Activated T-cell treated with anti-CD3 and anti-CD28 coated beads, Interleukin-2, amount 50 U/mL, for 24 hours (primary cell): ENCODE measurements at places on chromosomes 12 and 14.

- H3K36me3 ChIP-seq, result peaks cover 1% of the 10 kb centered on the region
- H3K27me3 ChIP-seq, result no peaks in the 10 kb centered on the region
- H3K4me1 ChIP-seq, result peaks cover 58% of the 10 kb centered on the region
- DNase-seq, result no peak
- peak overlapping the region; percentile 95 for H3K27ac ChIP-seq
- H3K4me3 ChIP-seq, result peak overlapping the region; percentile 59
These were observed 99.8 kb downstream of the PTGER2 start for GRCh38 chr14:52413729-52414408.

GRCh38 chr12:40032433-40033241 is 73.2 kb downstream of the SLC2A13 start:
- no peaks in the 10 kb centered on the region for H3K27me3 ChIP-seq
- H3K27ac ChIP-seq, result no peak overlapping the region
- H3K36me3 ChIP-seq, result no peaks in the 10 kb centered on the region
- H3K4me3 ChIP-seq, result no peak overlapping the region

GRCh38 chr12:116040402-116040801 is 237.1 kb downstream of the MED13L start:
- no peak for DNase-seq
- H3K27me3 ChIP-seq, result no peaks in the 10 kb centered on the region
- no peak overlapping the region for H3K27ac ChIP-seq
- H3K4me3 ChIP-seq, result no peak overlapping the region
- H3K4me1 ChIP-seq, result peaks cover 39% of the 10 kb centered on the region

DNA sequence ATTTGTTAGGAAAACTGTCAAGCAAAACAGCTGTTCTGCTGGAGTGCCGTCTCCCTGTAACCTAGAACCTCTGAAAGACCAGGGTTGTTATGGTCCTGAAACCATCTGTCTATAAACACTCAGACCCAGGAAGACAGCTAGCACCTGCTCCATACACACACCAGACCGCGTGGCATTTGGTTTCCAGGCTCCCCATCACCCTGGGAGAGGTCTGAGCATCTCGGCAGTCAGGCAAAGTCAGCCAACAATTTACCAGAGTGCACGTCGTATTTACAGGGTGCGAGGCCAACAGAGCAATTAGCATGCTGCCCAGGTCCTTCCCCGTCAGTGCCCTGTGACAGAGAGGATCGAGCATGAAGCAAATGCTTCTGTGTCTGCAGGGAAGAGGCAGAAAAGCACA is 272.5 kb downstream of the SLC15A4 start:
- no peaks in the 10 kb centered on the region for H3K4me1 ChIP-seq
- H3K27ac ChIP-seq, result no peak overlapping the region
- H3K27me3 ChIP-seq, result no peaks in the 10 kb centered on the region
- no peak overlapping the region for H3K4me3 ChIP-seq
- no peak for DNase-seq
- no peaks in the 10 kb centered on the region for H3K36me3 ChIP-seq

GRCh38 chr14:85399186-85399585 is 130.8 kb upstream of the FLRT2 start:
- H3K27me3 ChIP-seq, result no peaks in the 10 kb centered on the region
- H3K4me3 ChIP-seq, result no peak overlapping the region
- H3K4me1 ChIP-seq, result no peaks in the 10 kb centered on the region

DNA sequence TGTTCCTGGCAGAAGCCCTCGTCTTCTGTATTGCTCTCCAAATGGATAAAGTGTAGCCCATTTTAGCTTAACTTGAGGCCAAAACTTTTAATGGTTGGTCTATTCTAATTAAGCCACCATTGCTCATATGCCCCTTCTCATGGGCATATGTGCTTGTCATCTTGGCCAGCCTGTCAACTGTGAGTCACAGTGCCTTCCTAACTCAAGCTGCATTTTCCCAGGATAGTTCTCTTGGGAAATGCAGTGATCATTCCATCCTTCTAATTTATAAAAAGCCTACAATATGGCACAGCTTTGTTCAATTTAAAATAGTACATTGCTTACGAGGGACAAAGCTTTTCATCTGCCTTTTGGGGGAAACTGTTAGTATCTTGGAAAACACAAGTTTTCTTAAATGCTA is 6.6 kb downstream of the PTHLH start:
- H3K27ac ChIP-seq, result no peak overlapping the region
- peaks cover 25% of the 10 kb centered on the region for H3K4me1 ChIP-seq
- peaks cover 78% of the 10 kb centered on the region for H3K27me3 ChIP-seq
- H3K4me3 ChIP-seq, result no peak overlapping the region
- H3K36me3 ChIP-seq, result no peaks in the 10 kb centered on the region

DNA sequence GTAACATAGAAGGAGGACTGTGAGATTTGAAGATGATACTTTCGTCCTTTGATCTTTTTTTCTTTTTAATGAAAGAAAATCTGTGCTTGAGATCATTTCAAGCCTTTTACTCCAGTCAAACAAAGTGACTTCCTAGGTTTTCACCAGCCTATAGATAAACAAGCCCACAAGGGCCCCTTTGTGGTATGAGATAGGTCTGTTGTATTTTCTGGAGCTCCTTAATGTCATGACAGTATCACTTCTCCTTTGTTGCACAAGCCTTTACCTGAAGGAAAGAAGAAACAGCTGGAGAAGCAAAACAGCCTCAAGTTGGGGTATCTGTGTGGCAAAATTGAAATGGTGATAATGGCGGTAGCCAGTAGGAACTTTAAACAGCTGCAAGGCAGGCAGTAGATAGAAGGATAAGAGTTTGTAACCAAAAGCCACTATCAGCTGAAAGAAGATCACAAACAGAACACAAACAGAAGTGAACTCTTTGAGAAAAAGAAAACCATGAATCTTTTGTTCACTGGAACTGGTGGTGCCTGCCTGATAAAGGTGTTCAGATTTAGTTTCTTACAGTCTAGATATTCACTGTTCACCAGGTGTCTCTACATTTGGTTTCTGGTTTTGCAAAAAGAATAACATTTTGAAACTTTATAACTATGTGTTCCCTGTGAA is 96.8 kb downstream of the LGR5 start:
- H3K36me3 ChIP-seq, result no peaks in the 10 kb centered on the region
- no peaks in the 10 kb centered on the region for H3K4me1 ChIP-seq
- no peak for DNase-seq
- no peak overlapping the region for H3K27ac ChIP-seq
- no peak overlapping the region for H3K4me3 ChIP-seq

- H3K36me3 ChIP-seq, result no peaks in the 10 kb centered on the region
- H3K4me1 ChIP-seq, result no peaks in the 10 kb centered on the region
- no peak overlapping the region for H3K4me3 ChIP-seq
- H3K27me3 ChIP-seq, result no peaks in the 10 kb centered on the region
- no peak for DNase-seq
- H3K27ac ChIP-seq, result no peak overlapping the region
These were observed 95.4 kb downstream of the TTC7B start for GRCh38 chr14:90720832-90721231.

DNA sequence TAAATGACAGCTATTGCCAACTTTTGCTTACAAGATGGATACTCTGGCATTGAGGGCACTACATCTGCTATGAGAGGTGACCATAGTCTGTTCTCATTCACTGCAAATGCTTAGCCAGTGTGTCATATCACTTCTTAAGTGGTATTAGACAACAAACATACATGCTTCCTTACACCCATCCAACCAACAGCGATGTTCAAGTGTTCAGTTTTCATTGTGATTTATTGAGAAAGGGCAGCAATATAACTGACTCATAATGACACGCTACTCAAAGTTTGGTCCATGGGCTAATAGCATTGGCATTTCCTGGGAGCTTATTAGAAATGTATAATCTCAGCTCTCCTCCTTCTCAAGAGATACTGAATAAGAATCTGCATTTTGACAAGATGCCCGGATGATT is 181.7 kb downstream of the NPAS3 start:
- H3K4me3 ChIP-seq, result no peak overlapping the region
- H3K4me1 ChIP-seq, result no peaks in the 10 kb centered on the region
- no peak for DNase-seq
- no peaks in the 10 kb centered on the region for H3K27me3 ChIP-seq

DNA sequence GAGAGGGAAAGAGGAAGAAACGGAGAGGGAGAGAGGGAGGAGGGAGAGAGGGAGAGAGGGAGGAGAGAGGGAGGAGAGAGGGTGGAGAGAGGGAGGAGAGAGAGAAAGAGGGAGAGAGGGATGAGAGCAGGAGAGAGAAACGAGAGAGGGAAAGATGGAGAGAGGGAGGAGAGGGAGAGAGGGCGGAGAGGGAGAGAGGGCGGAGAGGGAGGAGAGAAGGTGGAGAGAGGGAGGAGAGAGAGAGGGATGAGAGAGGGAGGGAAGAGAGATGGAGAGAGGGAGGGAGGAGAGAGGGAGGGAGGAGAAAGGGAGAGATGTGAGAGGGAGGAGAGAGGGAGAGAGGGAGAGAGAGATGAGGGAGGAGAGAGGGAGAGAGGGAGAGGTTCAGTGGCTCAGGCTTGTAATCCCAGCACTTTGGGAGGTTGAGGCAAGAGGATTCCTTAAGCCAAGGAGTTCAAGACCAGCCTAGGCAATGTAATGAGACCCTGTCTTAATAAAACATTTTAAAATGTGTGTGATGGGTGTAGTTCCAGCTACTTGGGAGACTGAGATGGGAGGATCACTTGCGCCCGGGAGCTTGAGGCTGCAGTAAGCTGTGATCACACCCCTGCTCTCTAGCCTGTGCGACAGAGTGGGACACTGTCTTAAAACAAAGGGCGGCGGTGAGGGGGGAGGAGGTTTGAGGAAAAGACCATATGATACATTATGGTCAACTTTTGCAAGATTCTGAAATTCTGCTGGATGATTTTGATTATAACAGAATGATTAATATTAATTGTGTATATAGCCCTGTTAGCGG is 21.3 kb upstream of the SNRPF start:
- H3K27ac ChIP-seq, result no peak overlapping the region
- DNase-seq, result no peak
- H3K4me1 ChIP-seq, result peaks cover 4% of the 10 kb centered on the region
- H3K36me3 ChIP-seq, result no peaks in the 10 kb centered on the region

- no peaks in the 10 kb centered on the region for H3K27me3 ChIP-seq
- peaks cover 18% of the 10 kb centered on the region for H3K4me1 ChIP-seq
- H3K4me3 ChIP-seq, result no peak overlapping the region
- peaks cover 14% of the 10 kb centered on the region for H3K36me3 ChIP-seq
- DNase-seq, result no peak
These were observed 48.4 kb downstream of the ANAPC7 start for GRCh38 chr12:110355073-110355472.

GRCh38 chr12:120265473-120266179 is at the start of gene PXN:
Gene PXN (minus strand): TSS chr12:120265730. CDS start chr12:120265629, 101 bp downstream.
- DNase-seq, result peak; percentile 94
- peak within 1 kb of the TSS; percentile 94 for H3K27ac ChIP-seq
- peaks cover 45% of the 10 kb centered on the region for H3K4me1 ChIP-seq

DNA sequence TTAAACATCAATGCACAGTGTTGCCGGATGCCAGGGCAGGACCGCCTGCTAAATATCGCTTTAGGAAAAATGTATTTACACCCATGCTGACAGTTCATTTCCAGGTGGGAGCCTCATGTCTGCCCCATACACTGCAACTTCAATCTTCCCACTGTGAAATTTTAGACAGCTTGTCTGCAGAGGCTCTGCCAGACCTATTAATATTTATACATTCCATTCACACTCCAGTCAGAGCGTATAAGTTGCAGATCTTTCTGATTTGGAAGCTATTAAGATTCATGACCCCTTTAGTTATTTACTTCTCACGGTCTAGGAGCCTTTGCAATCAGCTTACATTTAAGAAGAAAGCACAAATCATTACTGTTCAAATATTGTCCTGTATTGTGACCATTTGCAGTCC is 357.4 kb downstream of the ATP23 start:
- no peak overlapping the region for H3K4me3 ChIP-seq
- H3K27ac ChIP-seq, result no peak overlapping the region
- H3K27me3 ChIP-seq, result peaks cover 16% of the 10 kb centered on the region
- DNase-seq, result no peak
- H3K36me3 ChIP-seq, result no peaks in the 10 kb centered on the region
- H3K4me1 ChIP-seq, result no peaks in the 10 kb centered on the region

GRCh38 chr14:64705381-64706118 is 1.3 kb downstream of the PLEKHG3 start:
- H3K4me1 ChIP-seq, result peaks cover 49% of the 10 kb centered on the region
- peak overlapping the region; percentile 73 for H3K4me3 ChIP-seq
- H3K27me3 ChIP-seq, result peaks cover 40% of the 10 kb centered on the region
- H3K36me3 ChIP-seq, result no peaks in the 10 kb centered on the region
- peak overlapping the region; percentile 26 for H3K27ac ChIP-seq

DNA sequence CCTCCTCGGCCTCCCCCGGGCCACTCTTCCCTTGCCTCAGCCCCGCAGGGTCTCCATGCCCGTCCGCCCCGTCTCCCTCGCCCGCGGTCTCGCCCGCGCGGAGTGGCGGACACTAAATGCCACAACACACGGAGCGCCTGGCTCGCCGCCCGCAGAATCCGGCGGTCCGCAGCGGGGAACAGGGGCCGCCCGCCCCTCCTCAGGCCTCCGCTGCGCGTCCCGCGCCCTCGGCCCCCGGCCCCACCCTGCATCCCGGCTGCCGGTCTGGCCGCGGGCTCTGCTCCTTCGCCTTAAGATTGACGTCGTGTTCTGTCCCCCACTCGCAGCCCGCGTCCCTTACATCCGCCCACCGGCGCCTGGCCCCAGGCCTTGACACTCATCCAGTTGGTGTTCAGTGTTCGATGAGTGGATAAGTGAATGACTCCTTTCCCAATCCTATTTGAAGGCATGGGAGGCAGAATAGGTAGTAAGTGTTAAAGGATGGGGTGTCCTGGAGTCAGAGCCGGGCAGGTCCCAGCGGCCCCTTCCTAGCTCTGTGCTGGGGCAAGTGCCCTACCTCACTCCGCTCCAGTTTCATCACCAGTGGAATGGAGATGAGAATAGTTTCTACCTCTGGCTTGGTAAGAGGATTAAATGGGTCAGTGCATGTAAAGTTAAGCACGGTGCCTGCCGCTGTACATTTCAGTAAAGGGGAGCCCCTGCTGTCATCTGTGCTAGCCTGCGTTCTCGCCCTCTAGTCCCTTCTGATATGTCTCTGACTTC is 622 bp downstream of the TECPR2 start:
- no peaks in the 10 kb centered on the region for H3K27me3 ChIP-seq
- DNase-seq, result no peak
- peaks cover 49% of the 10 kb centered on the region for H3K4me1 ChIP-seq
- no peak overlapping the region for H3K4me3 ChIP-seq
- peak overlapping the region; percentile 89 for H3K27ac ChIP-seq

GRCh38 chr14:51666826-51667225 is 15.1 kb downstream of the FRMD6 start:
- DNase-seq, result no peak
- H3K27ac ChIP-seq, result no peak overlapping the region
- H3K4me3 ChIP-seq, result no peak overlapping the region
- H3K27me3 ChIP-seq, result no peaks in the 10 kb centered on the region
- H3K36me3 ChIP-seq, result no peaks in the 10 kb centered on the region
- H3K4me1 ChIP-seq, result no peaks in the 10 kb centered on the region
